ENCODE measurements at places on chromosomes 5 and 9. TPM values are rescaled to one million over a fixed set of nuclear protein-coding genes. Genes with fewer than 3 reads are reported as not detected.
A peak's percentile ranks its signal among the peaks of the same experiment; 100 is the strongest.

Gene IFNE
- total RNA-seq, result not detected

GRCh38 chr5:143037071-143037470 is 266.9 kb downstream of the ARHGAP26 start:
- no peak for DNase-seq
- H3K36me3 ChIP-seq, result peaks cover 16% of the 10 kb centered on the region
- no peak overlapping the region for H3K4me3 ChIP-seq
- no peaks in the 10 kb centered on the region for H3K27me3 ChIP-seq
- H3K27ac ChIP-seq, result peak overlapping the region; percentile 86

DNA sequence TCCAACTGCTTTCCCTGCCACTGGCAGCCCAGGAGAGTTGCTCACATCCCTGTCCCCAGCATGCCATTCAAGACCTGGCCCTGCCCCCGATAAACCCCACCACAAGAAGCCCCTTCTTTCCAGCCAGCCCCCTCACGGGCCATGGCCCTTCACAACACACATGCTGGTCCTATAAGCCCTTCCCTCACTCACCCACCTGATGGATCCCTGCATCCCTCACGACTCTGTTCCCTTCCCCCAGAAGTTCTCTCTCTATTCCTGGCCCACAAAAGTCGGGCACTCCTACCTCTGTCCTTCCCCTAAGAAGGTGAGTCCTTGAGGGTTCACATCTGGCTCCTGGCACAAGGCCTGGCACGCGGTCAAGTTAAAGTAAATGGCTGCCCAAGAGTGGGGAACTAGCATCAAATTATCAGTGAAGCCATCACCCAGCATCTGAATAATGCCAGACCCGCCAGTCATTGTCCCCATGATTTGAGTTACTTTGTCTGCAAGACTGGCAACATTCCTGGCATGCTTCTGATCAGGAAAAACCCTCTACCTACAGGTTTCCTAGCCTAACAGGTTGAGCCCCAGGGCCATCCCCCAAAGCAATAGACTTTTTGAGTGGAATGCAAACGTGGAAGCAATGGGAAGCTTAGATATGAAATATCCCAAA is 65.9 kb downstream of the CRB2 start:
- H3K4me3 ChIP-seq, result no peak overlapping the region
- DNase-seq, result no peak
- no peak overlapping the region for H3K27ac ChIP-seq
- peaks cover 2% of the 10 kb centered on the region for H3K4me1 ChIP-seq

- no peaks in the 10 kb centered on the region for H3K27me3 ChIP-seq
- H3K4me3 ChIP-seq, result no peak overlapping the region
- H3K36me3 ChIP-seq, result no peaks in the 10 kb centered on the region
- no peaks in the 10 kb centered on the region for H3K4me1 ChIP-seq
- H3K27ac ChIP-seq, result no peak overlapping the region
- DNase-seq, result no peak
Measured at GRCh38 chr9:136278221-136278620, 25.7 kb downstream of the CCDC187 start.

DNA sequence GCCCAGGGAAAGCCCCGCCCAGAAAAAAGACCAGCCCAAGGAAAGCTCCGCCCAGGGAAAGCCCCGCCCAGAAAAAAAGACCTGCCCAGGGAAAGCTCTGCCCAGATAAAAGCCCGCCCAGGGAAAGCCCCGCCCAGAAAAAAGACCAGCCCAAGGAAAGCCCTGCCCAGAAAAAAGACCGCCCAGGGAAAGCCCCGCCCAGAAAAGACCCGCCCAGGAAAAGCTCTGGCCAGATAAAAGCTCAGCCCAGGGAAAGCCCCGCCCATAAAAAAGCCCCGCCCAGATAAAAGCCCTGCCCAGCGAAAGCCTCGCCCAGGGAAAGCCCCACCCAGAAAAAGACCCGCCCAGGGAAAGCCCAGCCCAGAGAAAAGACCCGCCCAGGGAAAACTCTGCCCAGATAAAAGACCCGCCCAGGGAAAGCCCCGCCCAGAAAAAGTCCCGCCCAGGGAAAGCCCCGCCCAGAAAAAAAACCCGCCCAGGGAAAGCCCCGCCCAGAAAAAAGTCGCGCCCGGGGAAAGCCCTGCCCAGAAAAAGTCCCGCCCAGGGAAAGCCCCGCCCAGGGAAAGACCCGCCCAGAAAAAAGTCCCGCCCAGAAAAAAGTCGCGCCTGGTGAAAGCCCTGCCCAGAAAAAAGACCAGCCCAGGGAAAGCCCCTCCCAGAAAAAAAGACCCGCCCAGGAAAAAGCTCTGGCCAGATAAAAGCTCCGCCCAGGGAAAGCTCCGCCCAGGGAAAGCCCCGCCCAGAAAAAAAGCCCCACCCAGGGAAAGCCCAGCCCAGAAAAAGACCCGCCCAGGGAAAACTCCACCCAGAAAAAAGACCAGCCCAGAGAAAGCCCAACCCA is 11.9 kb downstream of the GRIN1 start:
- peaks cover 2% of the 10 kb centered on the region for H3K27me3 ChIP-seq
- peak overlapping the region; percentile 58 for H3K27ac ChIP-seq
- peak; percentile 86 for DNase-seq
- peaks cover 2% of the 10 kb centered on the region for H3K4me1 ChIP-seq

Gene ECM2
- not detected for total RNA-seq

- no peak for DNase-seq
- H3K36me3 ChIP-seq, result no peaks in the 10 kb centered on the region
- H3K27me3 ChIP-seq, result no peaks in the 10 kb centered on the region
- no peak overlapping the region for H3K27ac ChIP-seq
- no peaks in the 10 kb centered on the region for H3K4me1 ChIP-seq
Measured at GRCh38 chr9:103999375-104000062, 94.6 kb upstream of the SMC2 start.

DNA sequence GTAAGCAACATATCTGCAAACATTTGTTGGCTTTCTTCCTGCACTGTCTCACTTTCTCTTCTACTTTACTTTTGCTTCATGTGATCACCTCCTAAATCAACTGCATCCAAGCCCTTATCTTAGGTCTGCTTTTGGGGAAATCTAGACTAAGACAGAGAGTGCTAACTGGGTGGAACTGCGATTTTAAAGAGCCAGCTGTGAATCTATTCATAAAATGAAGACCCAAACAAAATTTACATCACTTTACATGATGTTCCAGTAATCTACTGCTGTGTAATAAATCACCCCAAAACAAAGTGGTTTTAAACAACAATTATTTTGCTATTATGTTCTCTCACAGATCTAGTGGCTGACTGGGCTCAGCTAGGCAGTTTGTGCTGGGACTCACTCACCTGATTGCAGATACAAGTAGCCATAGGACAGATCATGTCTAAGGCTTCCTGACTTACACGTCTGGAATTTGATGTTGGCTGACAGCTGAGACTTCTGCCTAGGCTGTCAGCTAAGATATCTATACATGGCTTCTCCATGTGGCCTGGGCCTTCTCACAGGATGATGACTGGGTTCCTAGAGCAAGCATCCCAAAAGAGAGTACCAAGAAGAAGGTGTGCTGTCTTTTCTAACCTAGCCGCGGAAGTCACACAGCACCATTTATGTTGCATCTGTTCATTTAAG is 145.1 kb upstream of the TBCA start:
- no peaks in the 10 kb centered on the region for H3K27me3 ChIP-seq
- H3K4me1 ChIP-seq, result peaks cover 2% of the 10 kb centered on the region
- no peaks in the 10 kb centered on the region for H3K36me3 ChIP-seq
- no peak overlapping the region for H3K27ac ChIP-seq

DNA sequence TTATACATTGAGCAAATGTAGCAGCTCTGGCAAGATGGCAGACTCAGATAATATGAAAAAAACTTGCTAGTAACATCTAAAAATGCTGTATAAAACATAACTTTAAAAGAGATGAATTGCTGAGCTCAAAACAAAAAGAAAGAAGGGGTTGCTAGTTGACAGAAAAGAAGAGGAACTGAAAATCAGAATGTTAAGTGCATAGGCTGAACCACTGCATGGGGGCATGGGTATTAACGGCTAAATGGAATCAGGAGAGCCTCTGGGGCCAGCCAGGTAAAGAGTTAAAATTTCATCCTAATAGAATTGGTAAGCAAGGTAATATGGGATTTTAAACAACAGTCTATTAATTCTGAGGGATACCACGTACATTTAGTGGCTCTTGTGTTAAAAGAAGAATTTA is 146.8 kb downstream of the SMC2 start:
- no peaks in the 10 kb centered on the region for H3K4me1 ChIP-seq
- no peak overlapping the region for H3K4me3 ChIP-seq
- no peak overlapping the region for H3K27ac ChIP-seq
- no peak for DNase-seq
- no peaks in the 10 kb centered on the region for H3K27me3 ChIP-seq
- H3K36me3 ChIP-seq, result no peaks in the 10 kb centered on the region

Gene GPX3
- not detected for total RNA-seq
